ENCODE measurements at places on chromosomes 1 and 21.

DNA sequence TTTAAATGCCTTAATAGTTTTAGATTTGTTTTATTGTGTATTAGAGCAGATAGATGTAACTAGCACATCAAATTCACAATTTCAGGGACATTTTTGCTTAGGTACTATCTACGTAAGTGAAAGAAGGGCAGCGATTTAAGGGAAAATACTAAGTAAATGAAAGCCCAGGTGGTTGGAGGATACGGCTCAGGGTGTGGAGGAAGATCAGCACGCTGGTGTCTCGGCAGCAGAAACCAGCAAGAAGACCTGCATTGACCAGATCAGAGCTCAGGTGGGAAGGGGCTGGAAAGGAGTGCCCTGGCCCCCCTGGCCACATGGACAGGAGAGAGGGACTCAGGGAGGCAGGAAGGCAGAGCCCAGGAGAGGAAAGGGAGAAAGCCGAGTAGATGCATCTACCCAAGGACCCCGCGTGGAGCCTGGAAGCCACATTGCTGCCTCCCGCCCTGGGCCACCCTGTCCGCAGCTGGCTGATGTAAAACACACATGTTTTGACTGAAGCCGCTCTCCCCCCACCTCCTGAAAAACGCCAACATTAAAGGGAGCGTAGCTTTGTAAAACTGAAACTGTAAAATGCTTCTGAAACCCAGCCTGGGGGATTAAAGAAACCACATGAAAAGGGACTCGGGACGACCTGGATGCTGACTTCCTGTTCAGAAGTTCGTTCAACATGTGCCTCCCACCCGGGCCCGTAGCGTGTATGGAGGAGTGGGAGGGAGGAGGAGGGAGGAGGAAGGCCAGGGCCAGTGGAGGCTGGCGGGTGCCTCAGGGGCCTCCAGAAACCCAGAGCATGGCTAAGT, 72.6 kb upstream of the TARDBP start:
- DNase-seq = no peak

DNA sequence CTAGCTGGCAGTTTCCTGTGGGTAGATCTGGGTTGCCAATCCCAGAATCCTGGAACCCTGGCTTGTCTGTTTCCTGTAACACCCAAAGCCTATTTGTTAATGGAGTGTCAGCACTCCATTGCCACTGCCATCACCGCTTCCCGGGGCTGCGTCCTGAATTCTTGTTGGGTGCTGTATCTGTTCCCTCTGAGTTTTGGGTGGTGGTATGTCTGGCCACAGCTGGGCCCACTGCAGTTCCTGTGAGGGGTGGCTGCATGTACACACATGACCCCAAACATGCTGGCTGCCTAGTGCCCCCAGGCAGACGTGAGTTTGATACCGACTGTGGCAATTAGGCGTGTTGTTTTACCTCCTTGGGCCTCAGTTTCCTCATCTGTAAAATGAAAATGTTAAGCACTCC, 29.3 kb downstream of the NAV1 start:
- DNase-seq = no peak

DNA sequence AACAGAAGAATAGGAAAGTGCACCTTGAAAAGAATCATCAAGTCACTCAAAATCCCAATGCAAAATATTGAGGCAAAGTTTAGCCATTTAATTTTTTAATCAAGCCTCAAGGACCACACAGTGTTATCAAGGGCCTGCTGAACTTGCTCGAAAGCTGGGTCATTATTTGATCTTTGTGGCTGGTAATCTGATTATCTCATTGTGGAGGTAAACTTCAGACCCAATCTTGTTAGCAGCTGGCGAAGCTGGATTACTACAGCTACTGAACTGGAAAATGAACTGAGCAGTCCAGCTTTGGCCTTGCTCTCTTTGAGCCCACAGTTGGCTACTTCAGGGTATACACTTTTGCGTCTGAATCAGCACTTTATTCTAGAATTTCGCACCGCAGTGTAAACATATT, 94.4 kb downstream of the BARHL2 start:
- no peak for DNase-seq

- DNase-seq = no peak
Measured at GRCh38 chr21:39029086-39029755, 154.0 kb downstream of the PSMG1 start.

DNA sequence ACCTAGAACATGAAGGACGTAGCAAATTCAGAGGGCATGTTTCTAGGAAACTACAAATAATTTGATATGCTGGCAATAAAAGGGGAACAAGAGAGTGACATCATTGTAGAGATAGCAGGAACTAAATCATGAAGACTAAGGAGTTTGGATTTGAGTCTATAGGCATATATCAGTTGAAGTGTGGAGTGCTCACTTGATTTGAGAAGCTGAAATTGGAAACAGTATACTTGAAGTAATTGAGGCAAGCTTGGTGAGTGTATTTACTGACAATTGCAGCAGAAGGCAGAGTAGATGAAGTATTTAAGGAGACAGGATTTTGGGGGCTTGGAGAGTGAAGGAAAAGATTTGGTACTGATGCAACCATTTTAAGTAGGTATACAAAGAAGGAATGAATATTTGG, 6.4 kb upstream of the TMCO2 start:
- DNase-seq = no peak

DNA sequence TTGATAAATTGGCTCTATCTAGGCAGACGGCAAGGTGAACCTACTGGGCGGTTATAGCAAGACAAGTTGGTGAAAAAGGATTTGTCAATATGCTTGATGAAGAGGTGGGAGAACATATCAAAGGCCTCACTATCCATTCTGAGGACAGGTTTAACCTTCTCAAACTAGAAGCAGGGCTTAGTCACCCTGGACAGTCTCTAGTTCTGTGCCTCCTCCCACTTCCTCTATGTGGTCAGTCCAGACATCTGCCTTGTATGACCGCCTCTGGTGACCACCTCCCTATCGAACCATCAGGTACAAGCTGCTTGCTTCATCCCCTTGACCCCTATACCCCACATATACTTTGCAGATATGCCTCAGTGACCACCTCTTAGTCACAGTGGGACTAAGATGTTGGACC, 2.3 kb upstream of the SCYL3 start:
- DNase-seq = no peak

GRCh38 chr1:19644681-19645410, 735 bp downstream of the NBL1 start:
- DNase-seq = no peak

DNA sequence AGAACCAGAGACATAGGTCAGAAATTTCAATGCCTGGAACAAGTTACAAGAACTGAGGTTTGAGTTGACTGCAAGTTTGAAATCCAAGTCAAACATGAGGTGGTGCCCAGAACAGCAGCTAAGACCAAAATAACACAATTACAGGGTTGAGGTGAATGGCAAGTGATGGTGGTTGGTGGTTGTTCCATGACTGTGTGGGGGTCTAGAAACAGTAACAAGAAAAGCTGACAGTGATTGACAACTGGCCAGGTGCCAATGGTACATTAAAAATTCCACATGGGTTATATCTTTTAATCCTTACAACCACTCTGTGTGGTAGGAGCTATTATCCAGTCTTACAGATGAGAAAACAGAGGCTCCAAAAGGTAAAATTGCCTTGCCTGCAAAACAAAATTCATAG, 32.0 kb downstream of the RIMS3 start:
- DNase-seq = no peak

DNA sequence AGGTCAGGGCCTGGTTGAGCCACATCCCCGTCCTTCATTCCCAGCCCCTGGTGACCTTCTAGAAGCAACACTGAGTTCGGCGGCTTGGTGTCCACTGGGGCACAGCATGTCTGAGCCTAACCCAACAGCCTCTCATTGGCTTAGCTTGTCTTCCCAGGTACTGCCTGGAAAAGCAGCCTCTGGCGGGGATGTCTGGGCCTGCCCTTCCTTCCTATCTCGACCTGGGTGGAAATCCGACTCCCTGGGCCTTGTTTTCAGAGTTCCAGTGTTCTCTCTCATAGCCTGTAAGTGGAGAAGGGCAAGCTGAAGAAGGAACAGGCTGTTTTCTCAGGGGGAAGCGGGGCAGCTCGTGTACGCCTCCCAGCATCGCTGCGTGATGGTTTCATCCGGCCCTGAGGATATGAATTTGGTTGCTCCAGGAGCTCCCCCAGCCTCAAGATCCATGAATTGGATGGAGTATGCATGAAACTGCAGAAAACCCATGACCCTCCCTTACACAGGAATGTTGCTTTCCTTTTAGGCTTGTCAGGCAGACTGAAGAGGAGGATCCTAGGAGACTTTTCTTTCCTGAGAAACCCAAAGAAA, 116.5 kb upstream of the IRF2BP2 start:
- no peak for DNase-seq

- DNase-seq = no peak
Measured at GRCh38 chr1:154788110-154788870, 81.8 kb downstream of the KCNN3 start.
